Tongue (tissue), 3 donors: ENCODE measurements at places on chromosomes 16 and 17.

- no peak for DNase-seq
Measured at GRCh38 chr17:6938637-6939036, 57.2 kb upstream of the ALOX12 start.

- peak; percentile 84 for DNase-seq
Measured at GRCh38 chr16:89049484-89050118, 44.1 kb upstream of the ACSF3 start.

GRCh38 chr16:49987381-49987780 is 37.6 kb upstream of the CNEP1R1 start:
- DNase-seq = no peak

DNA sequence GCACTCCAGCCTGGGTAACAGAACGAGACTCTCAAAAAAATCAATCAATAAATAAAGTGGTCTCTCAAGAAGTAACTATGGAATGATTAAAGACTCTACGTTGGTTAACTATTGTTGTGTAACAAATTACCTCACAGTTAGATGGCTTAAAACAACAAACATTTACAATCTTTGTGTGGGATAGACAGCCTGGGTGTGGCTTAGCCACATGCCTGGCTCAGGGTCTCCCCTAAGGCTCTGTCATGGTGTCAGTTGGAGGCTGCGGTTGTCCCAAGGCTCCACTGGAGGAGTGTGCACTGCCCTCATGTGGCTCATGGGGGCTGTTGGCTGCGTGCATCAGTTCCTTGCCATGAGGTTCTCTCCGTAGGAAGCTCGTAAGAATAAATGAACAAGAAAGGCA is 294.5 kb downstream of the SNX29 start:
- DNase-seq = no peak

DNA sequence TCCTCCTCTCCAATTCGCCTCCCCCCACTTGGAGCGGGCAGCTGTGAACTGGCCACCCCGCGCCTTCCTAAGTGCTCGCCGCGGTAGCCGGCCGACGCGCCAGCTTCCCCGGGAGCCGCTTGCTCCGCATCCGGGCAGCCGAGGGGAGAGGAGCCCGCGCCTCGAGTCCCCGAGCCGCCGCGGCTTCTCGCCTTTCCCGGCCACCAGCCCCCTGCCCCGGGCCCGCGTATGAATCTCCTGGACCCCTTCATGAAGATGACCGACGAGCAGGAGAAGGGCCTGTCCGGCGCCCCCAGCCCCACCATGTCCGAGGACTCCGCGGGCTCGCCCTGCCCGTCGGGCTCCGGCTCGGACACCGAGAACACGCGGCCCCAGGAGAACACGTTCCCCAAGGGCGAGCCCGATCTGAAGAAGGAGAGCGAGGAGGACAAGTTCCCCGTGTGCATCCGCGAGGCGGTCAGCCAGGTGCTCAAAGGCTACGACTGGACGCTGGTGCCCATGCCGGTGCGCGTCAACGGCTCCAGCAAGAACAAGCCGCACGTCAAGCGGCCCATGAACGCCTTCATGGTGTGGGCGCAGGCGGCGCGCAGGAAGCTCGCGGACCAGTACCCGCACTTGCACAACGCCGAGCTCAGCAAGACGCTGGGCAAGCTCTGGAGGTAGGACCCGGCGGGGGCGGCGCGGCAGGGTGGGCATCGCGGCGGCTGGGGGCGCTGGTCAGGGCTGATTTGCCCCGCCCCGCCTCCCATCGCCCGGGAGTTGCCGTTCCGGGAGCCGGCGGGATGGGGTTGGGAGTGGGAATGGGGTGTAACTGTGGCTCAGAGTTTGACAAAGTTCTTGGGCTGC is 567 bp downstream of the SOX9 start:
- DNase-seq = peak; percentile 72

DNA sequence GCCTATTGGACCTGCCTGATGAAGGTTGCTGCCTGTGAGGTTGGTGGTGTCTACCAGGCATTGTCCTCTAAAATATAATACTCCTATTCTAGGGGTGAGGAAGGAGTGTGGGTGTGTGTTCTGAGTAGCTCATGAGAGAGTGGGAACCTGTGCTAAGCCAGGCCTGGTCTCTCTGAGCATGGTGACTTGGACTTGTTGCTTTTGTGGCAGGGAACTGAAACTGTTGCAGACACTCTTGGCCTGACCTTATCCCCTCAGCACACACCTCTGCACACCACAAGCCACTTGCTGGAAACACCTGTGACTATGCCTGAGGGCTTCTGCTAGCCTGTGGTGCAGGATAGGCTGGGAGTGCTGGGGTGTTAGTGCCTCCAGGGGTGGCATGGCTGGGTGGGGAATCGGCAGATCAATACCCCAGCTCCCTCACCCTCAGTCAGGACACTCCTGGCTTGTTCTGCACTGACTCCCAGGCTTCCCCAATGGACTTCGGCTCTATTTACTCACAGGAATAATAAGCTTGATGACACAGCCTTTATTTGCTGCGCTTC is 29.9 kb downstream of the PLCG2 start:
- DNase-seq = no peak

DNA sequence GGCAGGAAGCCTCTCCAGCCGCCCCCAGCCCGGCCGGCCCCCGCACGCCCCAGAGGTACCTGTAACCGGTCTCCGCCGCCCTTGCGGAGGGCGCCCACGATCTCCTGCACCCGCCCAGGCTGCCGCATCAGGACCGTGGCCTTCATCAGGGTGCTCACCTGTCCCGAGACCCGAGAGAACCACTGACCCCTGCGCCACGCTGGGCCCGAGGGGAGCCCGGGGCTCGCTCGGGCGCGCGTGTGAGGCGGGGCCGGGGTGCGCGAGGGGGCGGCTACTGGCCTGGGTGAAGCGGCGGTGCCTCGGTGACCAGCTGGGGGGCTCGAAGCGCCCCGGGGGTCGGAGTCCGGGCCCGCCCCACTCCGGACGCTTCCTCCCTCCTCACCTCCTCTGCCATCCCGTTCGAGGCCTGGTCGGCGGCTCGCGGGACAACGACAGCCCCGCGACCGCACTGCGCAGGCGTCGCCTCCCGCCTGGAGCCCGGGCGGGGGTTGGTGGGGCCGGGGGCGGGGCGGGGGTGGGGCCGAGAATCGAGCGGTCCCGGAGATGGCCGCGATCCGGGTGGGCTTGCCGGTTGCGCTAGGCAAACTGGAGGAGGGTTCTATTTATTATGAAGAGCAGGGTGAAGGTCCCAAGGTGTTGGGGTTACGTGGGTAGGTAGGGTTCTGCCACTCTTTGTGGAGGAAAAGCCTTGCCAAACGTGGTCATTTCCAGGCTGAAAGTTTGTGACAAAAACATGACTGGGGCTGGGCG is at the start of gene NT5C3B:
Gene NT5C3B, minus strand, starts transcription at position 433 of the 750 bp plus-strand sequence. Its CDS starts 39 bp downstream, at position 394.
- DNase-seq = peak; percentile 82

DNA sequence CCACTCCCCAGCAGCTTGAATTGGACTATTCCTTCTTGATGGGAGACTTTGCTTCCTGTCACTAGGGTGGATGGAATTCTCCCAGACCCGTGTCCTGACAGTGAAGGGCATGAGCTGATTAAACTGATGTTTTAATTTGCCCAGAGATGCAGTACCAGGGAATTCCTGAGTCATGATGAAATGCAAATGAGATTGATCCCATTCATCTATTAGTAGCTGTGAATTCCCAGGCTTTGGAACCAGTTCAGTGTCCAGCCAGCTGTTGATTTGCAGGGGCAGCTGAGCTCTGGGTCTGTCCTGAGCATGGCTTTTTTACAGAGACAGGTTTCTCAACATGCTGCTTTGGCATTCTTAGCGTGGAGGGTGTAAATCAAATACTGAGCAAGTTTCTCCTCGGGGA is 157.9 kb downstream of the PITPNC1 start:
- no peak for DNase-seq

DNA sequence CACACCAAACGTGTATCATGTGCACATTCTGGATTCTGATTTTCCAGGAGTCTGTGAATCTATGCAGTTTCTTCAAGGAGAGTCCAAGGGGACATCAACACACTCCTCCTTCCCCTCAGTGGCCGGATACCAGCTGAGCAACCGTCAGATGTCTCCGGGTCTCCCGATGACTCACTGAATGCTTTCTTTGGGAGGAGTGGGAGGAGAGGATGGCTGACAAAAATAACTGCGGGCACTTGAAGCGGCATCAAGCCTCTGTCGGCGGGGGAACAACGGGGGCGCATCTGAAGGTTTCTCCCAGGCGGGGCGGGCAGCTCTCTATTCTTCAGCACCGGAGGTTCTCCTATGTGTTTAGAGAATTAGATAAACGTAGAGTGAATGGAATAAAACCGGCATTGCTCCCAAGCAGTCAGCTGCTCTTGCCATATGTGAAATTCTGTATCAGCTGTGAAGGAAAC is 24.6 kb upstream of the LRRC75A start:
- peak; percentile 77 for DNase-seq

DNA sequence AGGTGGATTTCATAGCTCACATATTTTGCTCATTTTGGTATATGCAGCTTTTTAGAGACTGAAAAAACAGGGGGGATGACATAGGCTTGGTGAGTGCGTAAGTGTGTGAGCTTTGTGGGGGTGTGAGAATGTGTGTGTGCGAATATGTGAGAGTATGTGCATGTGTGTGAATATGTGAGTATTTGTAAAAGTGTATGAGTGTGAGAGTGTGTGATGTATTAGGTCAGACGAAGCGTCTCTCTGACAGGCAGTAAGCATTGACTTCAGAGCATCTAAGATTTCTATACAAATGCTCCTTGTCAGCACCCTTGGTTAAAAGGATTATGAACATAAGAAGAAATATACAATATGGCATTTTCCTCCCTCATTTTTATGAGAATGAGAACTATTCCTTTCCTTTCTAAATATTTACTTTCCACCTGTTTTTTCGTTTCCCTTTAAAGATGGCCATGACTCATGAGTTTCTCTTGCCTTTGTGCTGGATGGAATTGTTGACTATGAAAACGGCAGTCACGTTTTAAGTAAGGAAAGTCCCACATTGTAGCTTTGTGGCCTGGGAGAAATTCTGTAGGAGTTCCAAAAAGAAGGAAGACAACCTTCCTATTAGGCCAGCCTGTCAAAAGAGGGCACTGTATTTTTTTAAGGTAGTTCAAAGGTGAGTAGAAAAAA is 276.4 kb downstream of the FOXL1 start:
- DNase-seq = no peak

- DNase-seq = peak; percentile 84
Measured at GRCh38 chr16:75264457-75264998, 13.1 kb upstream of the BCAR1 start.

DNA sequence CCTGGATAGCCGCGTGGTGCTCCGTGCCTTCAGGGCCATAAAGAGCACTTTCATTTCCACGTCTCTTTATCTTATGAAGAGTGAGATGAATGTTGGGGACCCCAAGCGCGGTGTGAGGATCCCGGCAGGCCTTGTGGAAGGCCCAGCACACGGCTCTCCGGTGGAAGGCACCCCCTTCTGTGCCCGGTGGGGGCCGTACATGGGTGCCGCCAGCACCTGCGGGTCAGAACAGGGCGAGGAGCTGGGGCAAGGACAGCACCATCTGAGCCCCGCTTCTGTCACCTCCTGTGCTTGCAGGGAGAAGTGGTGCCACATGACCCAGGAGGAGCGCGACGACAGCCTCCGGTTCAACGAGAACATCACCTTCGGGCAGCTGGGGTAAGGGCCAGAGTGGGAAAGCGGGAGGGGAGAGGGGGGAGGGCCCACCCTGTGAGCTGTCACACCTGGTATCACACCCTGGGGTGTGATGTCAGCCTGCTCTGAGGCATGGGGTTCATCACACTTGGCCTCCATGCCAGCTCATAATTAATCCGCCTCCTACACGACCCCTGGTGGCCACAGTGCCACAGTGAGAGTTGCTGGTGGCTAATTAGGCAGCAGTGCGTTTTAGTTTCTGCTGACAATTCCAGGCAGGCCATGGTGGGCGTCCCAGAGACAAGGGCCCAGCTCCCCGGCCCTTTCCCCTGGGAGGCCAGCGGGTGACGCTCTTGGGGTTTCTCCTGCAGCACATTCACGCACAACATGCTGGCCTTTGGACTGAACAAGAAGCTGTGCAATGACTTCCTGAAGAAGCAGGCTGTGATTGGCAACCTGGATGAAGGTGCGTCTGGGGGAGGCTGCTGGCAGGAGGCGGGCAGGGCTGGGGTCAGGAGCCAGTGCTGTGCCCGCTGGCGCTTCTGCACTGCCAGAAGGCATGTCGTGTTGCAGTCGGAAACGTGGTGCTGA is 25.7 kb downstream of the CIBAR2 start:
- peak; percentile 78 for DNase-seq

- peak; percentile 68 for DNase-seq
Measured at GRCh38 chr17:72376526-72377345, 255.9 kb downstream of the SOX9 start.

- no peak for DNase-seq
Measured at GRCh38 chr17:76752006-76752405, 14.1 kb downstream of the MFSD11 start.

GRCh38 chr17:16407911-16408588 is 7.3 kb upstream of the TRPV2 start:
- peak; percentile 76 for DNase-seq

- no peak for DNase-seq
Measured at GRCh38 chr16:73171901-73172240, 123.9 kb upstream of the ZFHX3 start.

GRCh38 chr17:60145006-60145935 is 4.5 kb upstream of the CA4 start:
- DNase-seq = no peak

DNA sequence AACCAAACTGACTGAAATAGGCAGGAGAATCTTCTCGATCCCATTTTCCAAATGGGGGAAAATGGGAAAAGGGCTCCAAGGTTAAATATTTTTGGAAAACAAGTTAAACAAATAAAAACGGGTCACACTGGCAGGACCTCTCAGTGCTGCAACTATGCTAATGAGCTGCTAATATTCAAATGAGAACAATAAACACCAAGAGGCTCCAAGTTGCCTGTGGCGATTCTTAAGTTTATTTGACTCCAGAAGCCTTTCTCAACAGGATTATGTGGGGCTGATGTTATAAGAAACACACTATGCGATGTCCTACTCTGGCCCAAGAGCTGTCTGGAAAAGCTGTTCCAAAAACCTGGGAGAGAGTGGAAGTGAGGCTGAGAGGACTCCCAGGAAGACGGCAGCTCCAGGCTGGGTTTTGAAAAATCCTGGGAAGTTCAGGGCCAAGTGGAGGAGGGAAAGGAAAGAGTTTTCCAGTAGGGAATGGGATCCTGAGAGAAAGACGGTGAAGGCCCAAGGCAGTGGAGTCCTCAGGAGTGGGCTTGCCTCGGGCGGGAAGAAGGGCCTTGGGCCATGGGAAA is 21.4 kb downstream of the WNT3 start:
- no peak for DNase-seq

DNA sequence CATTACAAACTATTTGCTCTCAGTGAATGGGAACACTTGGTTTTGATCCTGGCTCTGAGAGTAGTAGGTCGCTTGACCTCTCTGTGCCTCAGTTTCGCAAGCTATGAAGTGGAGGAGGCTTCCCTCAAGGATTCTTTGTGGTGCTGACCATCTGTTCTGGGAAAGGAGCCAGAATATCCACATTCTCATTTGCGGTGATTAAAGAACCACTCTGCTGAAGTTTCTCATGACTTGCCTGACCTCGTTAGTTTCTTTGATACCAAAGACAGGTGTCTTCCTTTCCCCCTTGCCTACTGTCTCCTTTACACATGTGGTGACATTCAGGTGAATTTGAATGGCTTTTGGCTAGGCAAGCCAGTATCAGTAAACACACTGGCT is 116.0 kb downstream of the SNX29 start:
- peak; percentile 29 for DNase-seq

- DNase-seq = no peak
Measured at GRCh38 chr16:11106726-11107125, 149.3 kb downstream of the SOCS1 start.

GRCh38 chr16:2475413-2476344 is 752 bp downstream of the TBC1D24 start:
- DNase-seq = no peak
